ENCODE measurements at places on chromosomes 1 and 21. TPM values are rescaled to one million over a fixed set of nuclear protein-coding genes. Genes with fewer than 3 reads are reported as not detected.

The PADI3 gene
- total RNA-seq, result not detected

DNA sequence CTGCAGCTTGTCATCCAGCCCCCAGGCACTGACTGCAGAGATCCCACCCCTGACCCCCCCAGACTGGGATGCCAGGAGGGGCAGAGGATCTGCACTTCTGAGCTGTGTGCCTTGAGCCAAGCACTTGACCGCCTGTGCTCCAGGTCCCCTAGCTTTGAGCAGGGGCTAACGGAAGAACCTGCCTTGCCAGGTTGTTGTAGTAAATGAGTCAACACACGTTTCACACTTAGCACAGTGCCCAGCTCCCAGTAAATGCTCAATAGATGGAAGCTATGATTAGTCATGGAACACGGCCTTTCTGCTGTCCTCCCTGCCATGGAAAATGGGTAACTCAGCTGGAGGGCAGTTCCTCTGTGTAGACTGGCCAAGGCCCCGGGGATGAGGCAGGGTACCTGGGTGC is 24.1 kb downstream of the IFFO2 start:
- no peaks in the 10 kb centered on the region for H3K27me3 ChIP-seq
- DNase-seq, result no peak
- H3K27ac ChIP-seq, result no peak overlapping the region
- H3K4me1 ChIP-seq, result peaks cover 96% of the 10 kb centered on the region
- no peak overlapping the region for H3K4me3 ChIP-seq

GRCh38 chr1:39170731-39171667 is 33.5 kb upstream of the MACF1 start:
- H3K27ac ChIP-seq, result no peak overlapping the region
- no peaks in the 10 kb centered on the region for H3K27me3 ChIP-seq
- H3K4me3 ChIP-seq, result no peak overlapping the region
- H3K4me1 ChIP-seq, result peaks cover under 1% of the 10 kb centered on the region

DNA sequence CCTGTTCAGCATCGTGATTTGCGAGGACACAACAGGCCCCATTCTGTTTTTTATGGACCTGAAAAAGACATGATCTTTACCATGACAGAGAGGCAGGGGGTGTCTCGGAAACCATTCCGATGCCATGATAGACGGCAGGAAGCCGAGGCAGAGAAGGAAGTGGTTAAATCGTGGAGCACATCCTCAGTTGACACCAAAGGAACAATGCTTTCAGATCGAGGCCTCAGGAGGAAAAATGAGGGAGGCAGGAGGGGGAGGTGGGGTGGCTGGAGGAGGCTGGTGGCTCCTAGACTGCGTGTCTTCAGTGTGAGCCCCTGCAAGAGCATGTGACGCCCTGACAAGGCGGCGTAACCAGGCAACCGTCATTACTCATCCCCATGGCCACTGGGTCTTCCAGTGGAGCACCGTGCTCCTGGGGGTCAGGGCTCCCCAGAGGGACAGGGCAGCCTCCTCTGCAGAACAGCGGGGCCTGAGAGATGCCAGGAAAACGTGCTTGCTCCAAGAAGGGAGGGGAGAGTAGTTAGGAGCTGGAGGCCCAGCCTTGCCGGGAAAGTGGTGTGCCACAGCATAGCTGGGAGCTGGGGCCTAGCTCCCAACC is 172.8 kb upstream of the TMEM51 start:
- no peaks in the 10 kb centered on the region for H3K36me3 ChIP-seq
- H3K27me3 ChIP-seq, result no peaks in the 10 kb centered on the region
- no peak overlapping the region for H3K27ac ChIP-seq
- no peak overlapping the region for H3K4me3 ChIP-seq
